Upper lobe of right lung (tissue), 1 donor: ENCODE measurements at places on chromosomes 1 and 21. TPM values are rescaled to one million over a fixed set of nuclear protein-coding genes. Genes with fewer than 3 reads are reported as not detected.
A peak's percentile ranks its signal among the peaks of the same experiment; 100 is the strongest.

DNA sequence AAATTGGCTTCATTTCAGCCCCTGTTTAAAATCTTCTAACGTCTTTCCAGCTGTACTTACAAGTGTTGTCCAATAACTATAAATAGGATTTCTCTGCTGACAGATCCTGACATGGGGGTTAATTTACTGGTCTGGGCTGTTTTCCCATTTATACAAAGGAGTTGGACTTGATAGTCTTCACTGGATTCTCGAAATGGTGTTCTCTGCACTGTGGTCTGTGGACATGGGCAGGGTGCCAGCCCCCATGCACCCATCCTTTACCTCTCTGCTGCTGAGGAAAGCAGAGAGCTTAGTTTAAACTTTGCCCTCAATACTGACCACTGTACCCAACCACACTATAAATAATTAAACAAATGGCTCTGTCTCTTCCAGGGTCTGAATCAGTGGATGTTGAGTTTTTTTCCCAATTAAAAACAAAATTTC is 5.2 kb downstream of the DIO1 start:
- H3K27ac ChIP-seq = no peak overlapping the region
- H3K4me1 ChIP-seq = peaks cover 7% of the 10 kb centered on the region
- no peak for DNase-seq
- no peak overlapping the region for H3K4me3 ChIP-seq
- no peaks in the 10 kb centered on the region for H3K36me3 ChIP-seq

AADACL3 gene
- total RNA-seq = not detected

- H3K4me3 ChIP-seq = no peak overlapping the region
- H3K27ac ChIP-seq = no peak overlapping the region
- H3K36me3 ChIP-seq = no peaks in the 10 kb centered on the region
- no peaks in the 10 kb centered on the region for H3K4me1 ChIP-seq
Measured at GRCh38 chr1:146046664-146047063, 25.1 kb upstream of the HJV start.

DDAH1 gene
- 51.3 TPM for total RNA-seq

GRCh38 chr1:225461533-225462428 is 33.9 kb upstream of the LBR start:
- no peak for DNase-seq
- H3K36me3 ChIP-seq = no peaks in the 10 kb centered on the region
- H3K4me1 ChIP-seq = peaks cover 11% of the 10 kb centered on the region
- H3K4me3 ChIP-seq = no peak overlapping the region

DNA sequence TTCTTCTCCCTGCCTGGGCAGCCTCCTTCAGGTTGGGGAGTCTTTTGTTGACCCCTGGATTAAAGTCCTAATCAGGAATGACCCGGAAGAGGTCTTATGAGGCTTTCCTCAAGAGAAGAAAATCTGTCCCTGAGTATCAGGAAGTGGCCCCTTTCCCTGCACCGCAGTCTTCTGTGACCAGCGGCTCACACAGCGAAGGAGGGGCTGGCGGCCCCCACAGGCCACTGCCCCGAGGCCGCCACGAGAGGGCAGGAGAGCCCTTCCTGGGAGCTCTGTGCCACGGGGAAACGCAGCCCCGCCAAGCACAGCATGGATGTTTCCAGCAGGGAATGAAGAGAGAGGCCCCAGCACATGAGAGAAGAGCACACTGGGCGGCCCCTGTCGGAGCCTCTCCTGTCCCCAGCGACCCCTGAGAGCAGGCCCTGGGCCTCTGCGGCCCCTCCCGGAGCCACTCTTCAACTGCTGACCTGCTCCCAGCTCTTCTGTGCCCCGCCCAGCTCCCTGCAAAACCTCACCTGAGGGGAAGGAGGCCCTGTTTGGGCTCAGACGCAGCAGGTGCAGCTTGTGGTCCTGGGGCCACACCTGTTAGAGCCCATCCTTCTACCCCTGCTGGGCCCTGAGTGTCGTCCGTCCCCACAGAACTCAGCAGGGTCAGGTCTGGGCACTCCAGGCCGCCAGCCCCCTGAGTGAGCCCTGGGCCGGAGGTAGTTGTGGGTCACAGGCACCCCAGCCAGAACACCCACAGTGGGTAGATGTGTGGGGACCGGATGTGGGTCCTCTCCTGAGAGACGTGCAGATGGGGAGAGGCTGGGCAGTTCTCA is 4.9 kb upstream of the POFUT2 start:
- H3K4me1 ChIP-seq = peaks cover 42% of the 10 kb centered on the region
- no peaks in the 10 kb centered on the region for H3K27me3 ChIP-seq
- no peak overlapping the region for H3K4me3 ChIP-seq
- H3K36me3 ChIP-seq = no peaks in the 10 kb centered on the region
- peak overlapping the region; percentile 94 for H3K27ac ChIP-seq
- DNase-seq = peak; percentile 91

- DNase-seq = no peak
- no peak overlapping the region for H3K27ac ChIP-seq
- H3K27me3 ChIP-seq = no peaks in the 10 kb centered on the region
- H3K4me1 ChIP-seq = no peaks in the 10 kb centered on the region
- H3K4me3 ChIP-seq = no peak overlapping the region
Measured at GRCh38 chr1:66526036-66526435, 7.9 kb upstream of the SGIP1 start.

DNA sequence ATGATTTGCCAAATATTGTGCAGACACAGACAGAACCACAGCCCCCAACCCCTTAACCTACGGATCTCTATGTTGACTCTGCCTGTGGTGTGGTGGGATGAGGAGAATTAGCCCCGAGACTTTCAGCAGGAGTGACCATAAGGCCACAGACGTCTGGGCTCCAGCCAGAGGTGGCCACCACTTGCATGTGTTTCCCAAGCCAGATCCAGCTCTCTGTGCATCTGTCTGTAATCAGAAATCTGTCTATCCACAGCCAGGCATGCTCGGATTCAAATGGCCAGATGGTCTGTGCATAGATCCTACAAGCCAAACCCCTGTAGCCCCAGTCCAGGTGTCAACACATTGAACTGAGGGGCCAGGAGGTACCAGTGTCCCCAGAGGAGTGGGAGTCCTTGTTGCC is 140.6 kb downstream of the SYF2 start:
- H3K27ac ChIP-seq = no peak overlapping the region
- no peak for DNase-seq
- no peaks in the 10 kb centered on the region for H3K4me1 ChIP-seq
- H3K36me3 ChIP-seq = no peaks in the 10 kb centered on the region
- no peak overlapping the region for H3K4me3 ChIP-seq

RBM11 gene
- total RNA-seq = 1.7 TPM

- H3K27ac ChIP-seq = no peak overlapping the region
- no peak overlapping the region for H3K4me3 ChIP-seq
- no peak for DNase-seq
- no peaks in the 10 kb centered on the region for H3K27me3 ChIP-seq
Measured at GRCh38 chr21:36852293-36852692, 114.2 kb downstream of the HLCS start.

RPE65 gene
- not detected for total RNA-seq

DNA sequence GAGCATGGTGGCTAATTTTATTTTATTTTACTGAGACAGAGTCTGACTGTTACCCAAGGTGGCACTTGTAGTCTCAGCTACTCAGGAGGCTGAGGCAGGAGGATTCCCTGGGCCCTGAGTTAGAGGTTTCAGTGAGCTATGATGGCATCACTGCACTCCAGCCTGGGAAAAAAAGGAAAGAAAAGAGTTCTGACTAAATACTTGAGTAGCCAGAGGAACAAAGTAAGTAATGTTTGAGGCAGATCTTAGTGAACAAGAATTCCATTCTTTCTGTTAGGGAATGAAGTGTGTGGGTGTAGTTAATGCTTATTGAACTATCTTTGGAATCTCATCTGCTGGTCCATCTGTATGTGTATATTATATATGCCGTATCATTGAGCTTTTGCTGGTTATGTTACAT is 13.1 kb upstream of the EVI5 start:
- H3K27ac ChIP-seq = no peak overlapping the region
- no peak for DNase-seq
- H3K36me3 ChIP-seq = no peaks in the 10 kb centered on the region
- H3K4me3 ChIP-seq = no peak overlapping the region
- no peaks in the 10 kb centered on the region for H3K4me1 ChIP-seq
- H3K27me3 ChIP-seq = no peaks in the 10 kb centered on the region

- no peaks in the 10 kb centered on the region for H3K36me3 ChIP-seq
Measured at GRCh38 chr1:104921525-104921924, 1171.8 kb downstream of the AMY1C start.

CYP4A22 gene
- not detected for total RNA-seq

ZNF593OS gene
- not detected for total RNA-seq

DNA sequence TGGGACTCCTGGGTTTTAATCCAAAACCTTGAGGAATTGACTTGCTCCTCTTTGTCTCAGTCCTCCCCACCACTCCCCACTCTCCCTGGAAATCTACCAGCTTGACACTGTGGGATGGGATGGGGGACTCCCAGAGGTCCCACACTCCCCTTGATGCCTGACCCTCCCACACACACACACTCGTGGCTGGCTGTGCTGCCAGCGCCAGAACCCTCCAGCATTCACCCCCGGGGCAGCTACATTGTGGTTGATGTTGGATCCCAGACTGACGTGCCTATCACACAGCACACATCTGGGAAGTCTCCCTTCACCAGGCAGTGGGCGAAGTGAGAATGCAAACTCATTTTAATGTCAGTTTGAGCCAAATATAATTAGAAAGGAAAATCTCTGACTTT is 10.0 kb downstream of the KIRREL1 start:
- DNase-seq = no peak
- no peaks in the 10 kb centered on the region for H3K36me3 ChIP-seq
- peak overlapping the region; percentile 36 for H3K27ac ChIP-seq
- peaks cover 66% of the 10 kb centered on the region for H3K4me1 ChIP-seq
- H3K27me3 ChIP-seq = no peaks in the 10 kb centered on the region

GRCh38 chr1:1470626-1471388 is 758 bp upstream of the ATAD3B start:
- peak overlapping the region; percentile 63 for H3K27ac ChIP-seq
- H3K27me3 ChIP-seq = no peaks in the 10 kb centered on the region
- no peaks in the 10 kb centered on the region for H3K36me3 ChIP-seq
- no peak for DNase-seq

DNA sequence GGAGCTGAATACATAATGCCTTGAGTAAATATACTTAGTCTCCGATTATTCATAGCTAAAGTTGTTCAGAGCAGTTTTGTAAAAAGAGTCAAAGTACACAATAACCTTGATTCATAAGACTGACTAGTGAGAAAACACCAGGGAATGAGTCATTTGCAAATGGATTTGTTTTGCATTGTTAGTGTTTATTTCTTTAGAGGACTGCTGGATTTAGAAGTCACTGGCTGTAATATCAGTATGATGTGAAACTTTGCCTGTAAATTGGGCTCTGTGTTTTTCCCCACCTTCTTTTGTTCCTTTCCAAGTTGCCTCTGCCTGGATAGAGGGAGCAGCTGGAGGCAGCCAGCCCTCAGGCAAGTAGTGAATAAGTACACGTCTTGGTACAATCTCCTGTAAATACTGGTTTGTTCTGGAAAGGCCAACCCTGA is 474.7 kb downstream of the NUF2 start:
- no peak overlapping the region for H3K27ac ChIP-seq
- DNase-seq = no peak
- no peaks in the 10 kb centered on the region for H3K4me1 ChIP-seq

DNA sequence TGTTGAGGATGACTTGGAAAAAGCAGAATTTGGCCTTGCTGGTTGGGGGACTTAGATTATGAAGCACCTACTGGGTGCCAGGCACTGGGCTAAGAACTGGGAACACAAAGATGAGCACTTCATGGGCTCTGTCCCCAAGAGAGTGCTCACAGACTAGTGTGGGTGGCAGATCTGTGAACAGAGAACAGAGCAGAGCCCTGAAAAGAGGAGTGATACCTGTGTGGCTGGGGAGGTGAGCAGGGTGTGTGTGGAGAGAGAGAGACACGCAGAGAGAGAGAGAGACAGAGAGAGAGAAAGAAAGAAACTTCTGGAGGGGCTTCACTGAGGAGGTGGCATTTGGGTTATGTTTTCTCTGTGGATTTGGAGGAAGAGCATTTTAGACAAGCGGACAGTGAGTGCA is 61.1 kb upstream of the PPP2R5A start:
- peaks cover 27% of the 10 kb centered on the region for H3K4me1 ChIP-seq
- H3K27me3 ChIP-seq = no peaks in the 10 kb centered on the region
- no peak overlapping the region for H3K4me3 ChIP-seq
- H3K36me3 ChIP-seq = no peaks in the 10 kb centered on the region

CFH gene
- total RNA-seq = 78.5 TPM

- DNase-seq = no peak
- H3K27ac ChIP-seq = no peak overlapping the region
- no peak overlapping the region for H3K4me3 ChIP-seq
- no peaks in the 10 kb centered on the region for H3K4me1 ChIP-seq
Measured at GRCh38 chr1:181423301-181423918, 59.9 kb upstream of the CACNA1E start.

DNA sequence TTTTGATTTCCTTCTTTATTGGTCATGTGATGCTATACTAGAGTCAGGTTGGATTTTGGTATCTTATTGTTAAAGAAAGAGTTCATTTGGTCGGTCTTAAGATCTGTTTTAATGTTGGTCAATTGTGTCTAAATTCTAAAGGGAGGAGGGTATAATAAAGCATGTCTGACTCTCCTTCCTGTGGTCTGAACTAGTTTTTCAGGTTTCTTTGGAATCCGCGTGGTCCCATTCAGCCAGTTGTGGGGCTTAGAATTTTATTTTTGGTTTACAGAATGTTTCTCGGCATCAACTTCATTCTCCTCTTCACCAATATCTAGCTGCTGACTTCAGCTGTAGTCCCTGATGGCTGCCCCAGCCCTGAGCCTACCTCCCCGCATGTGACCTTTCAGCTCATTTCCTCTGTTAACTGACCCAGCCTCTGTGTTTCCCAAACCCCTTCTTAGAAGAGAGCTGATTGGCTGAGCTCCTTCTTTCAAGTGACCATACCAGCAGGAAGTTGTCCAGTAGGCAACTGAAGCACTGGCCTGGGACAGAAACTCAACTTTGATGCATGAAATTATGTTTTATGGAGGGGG is 8.7 kb upstream of the MYOC start:
- H3K4me3 ChIP-seq = no peak overlapping the region
- H3K27ac ChIP-seq = no peak overlapping the region
- no peaks in the 10 kb centered on the region for H3K27me3 ChIP-seq
- H3K36me3 ChIP-seq = no peaks in the 10 kb centered on the region
- no peaks in the 10 kb centered on the region for H3K4me1 ChIP-seq

DNA sequence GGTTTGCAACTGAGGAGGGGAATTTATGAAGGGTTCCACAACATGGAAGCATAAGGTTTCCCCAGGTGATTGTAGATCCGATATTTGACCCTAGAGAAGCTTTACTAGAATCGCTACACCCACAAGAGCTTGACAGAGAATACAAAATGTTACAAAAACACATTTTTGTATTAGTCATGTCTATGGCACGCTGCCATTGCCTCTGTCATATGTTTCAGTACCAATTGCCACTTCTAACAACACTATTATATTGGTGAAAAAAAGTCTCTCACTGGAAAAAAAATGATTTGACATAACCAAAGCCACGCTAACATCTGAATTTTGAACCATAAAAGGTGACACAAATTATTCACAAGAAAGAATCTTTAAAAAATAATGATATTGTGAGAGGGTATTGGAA is 214.5 kb downstream of the KCNT2 start:
- H3K36me3 ChIP-seq = no peaks in the 10 kb centered on the region
- no peak overlapping the region for H3K27ac ChIP-seq
- H3K27me3 ChIP-seq = no peaks in the 10 kb centered on the region
- DNase-seq = no peak
- no peaks in the 10 kb centered on the region for H3K4me1 ChIP-seq

GRCh38 chr1:41870076-41870562 is 48.6 kb downstream of the HIVEP3 start:
- no peaks in the 10 kb centered on the region for H3K27me3 ChIP-seq
- no peaks in the 10 kb centered on the region for H3K4me1 ChIP-seq
- H3K27ac ChIP-seq = no peak overlapping the region
- no peak overlapping the region for H3K4me3 ChIP-seq
- H3K36me3 ChIP-seq = no peaks in the 10 kb centered on the region
